T follicular helper cell (primary cell): ENCODE measurements at places on chromosomes 7 and 10.
A peak's percentile ranks its signal among the peaks of the same experiment; 100 is the strongest.

DNA sequence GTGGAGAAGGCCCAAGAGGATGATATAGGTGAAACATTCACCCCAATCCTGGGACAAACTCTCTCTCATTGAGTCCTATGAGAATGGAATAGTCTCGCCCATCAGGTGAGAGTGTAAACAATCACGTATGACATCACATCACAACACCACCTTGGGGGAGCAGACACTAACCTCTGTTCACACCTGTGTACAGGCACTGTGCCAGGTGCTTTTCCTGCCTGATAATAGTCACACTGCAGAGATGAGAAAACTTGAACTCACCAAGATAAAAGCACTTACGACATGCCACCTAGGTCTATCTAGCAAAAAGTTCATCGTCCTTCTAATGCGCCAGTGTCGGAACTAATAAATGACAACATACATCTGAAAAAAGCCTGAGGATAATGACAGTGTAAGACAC is 187.8 kb downstream of the FAM107B start:
- DNase-seq: peak; percentile 89

GRCh38 chr10:75477680-75478079 is 46.3 kb downstream of the LRMDA start:
- no peak for DNase-seq

DNA sequence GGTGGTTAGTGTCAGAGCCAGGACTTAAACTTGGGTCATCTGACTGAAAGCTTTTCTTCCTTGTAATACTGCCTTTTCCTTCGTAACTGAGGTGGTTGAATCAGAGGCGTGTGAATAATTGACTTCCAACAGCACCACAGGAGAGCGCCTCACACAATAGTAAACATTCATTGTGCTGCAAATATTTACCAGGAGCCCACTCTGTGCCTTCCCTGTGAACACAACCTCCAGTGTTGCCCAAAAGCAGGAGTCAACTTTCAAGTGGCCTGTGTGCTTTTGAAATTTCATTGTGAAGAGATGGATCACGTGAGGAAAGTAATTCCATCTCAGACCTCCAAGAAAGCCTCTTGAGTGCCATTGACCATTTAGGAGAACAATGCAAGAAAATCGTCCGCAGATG is 60.2 kb downstream of the ADRA2A start:
- DNase-seq: no peak

DNA sequence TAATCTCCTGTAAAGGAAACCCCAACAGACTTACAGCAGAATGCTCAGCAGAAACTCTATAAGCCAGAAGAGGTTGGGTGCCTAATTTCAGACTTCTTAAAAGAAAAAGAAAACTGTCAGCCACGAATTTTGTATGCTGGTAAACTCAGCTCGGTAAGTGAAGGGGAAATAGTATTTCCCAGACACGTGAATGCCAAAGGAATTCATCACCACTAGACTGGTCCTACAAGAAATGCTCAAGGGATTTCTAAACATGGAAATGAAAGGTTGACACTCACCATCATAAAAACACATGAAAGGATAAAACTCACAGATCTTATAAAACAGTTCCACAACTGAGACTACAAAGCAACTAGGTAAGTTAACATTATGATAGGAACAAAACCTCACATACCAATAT is 68.6 kb downstream of the GLCCI1 start:
- DNase-seq: no peak

GRCh38 chr10:132036153-132036886 is 29.4 kb upstream of the JAKMIP3 start:
- DNase-seq: no peak

DNA sequence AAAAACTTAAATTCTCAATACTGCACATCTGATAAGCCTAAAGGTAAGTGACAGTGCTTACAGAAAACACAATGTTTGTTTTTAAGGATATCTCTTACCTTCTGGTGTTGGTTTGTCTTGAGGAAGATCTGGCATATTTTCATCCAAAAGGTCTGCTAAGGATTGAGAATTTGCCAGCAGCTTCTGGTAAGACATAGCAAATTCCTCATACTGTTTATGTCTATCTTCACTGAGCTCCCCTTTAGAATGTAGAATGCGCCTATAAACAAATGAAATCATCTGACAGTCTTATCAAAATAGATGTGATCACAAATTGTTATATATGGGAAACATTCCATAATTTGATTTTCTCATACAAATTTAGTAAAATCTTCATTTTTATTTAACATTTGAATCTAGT is 28.7 kb downstream of the UPF2 start:
- no peak for DNase-seq

- no peak for DNase-seq
Observed at GRCh38 chr10:128803790-128804189, 663.3 kb upstream of the MGMT start.

- DNase-seq: no peak
Observed at GRCh38 chr7:91165006-91165845, 99.0 kb upstream of the FZD1 start.

GRCh38 chr10:127906548-127907377 is at the start of gene PTPRE:
Gene PTPRE (plus strand): TSS chr10:127907103. CDS start chr10:128040882, 133,779 bp downstream.
- peak; percentile 29 for DNase-seq

DNA sequence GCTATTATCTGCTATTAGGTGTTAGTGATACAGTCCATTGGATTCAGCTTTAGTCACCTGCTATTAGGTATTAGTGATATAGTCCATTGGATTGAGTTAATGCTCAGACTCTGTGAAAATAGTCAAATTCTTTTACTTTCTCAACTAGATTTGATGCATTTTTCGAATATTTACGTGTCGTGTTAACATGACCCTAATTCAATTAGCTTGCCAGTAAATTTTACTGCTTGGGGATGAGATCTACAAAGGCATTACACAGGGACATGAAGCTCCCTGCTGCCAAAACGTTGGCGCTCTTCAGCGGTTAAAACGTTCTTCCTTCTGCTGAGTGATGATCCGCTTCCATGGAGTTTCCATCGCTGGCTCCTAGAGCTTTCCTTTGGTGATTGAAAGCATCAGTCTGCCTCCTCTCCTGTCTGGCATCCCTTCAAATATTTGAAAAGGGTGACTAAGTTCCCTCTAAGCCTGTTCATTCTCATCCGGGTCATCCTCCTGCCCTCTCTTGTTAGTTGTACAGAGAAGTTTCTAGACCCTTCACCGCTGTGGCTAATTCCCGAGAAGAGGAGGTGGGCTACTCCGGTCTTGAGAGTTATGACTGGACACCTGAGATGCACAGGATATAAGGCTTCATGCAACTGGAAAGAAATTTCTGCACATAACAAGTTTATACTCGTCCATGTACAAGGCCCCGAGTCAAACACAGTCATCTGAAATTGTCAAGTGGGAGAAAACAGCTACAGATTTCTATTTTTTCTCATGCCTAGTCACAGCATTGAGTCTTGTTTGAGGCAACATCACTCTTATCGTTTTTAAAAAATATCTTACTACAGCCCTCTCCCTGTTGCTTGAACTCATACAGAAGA is 254.0 kb downstream of the KLF6 start:
- no peak for DNase-seq

- no peak for DNase-seq
Observed at GRCh38 chr7:69162931-69163670, 435.2 kb upstream of the AUTS2 start.
